Tibial nerve (tissue), 4 donors: ENCODE measurements at places on chromosomes 16 and 17.

GRCh38 chr16:73813527-73813926 lies 483.1 kb upstream of the PSMD7 start:
- DNase-seq = no peak

GRCh38 chr17:2397247-2398171 lies 3.4 kb downstream of the MNT start:
- DNase-seq = no peak

DNA sequence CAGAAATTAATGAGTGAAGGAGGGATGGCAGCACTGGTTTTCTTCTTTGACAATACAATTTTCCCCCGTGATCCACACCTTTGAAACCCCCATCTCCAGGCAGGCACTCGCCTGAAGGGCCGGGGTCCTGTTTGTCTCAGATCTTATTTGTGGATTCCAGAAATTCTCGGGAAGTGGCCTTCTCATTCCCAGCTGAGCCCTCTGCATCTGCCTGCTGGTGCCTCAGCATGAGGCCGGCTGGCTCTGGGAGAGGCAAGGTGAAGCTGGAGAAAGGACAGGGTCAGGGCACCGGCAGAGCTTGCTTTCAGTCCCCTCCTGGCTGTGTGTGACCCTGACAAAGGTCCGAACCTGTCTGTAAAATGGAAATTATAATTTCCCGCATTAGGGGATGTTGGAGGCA lies 35.8 kb upstream of the C1QL1 start:
- no peak for DNase-seq

GRCh38 chr17:409308-409847 lies 56.8 kb upstream of the RPH3AL start:
- no peak for DNase-seq

DNA sequence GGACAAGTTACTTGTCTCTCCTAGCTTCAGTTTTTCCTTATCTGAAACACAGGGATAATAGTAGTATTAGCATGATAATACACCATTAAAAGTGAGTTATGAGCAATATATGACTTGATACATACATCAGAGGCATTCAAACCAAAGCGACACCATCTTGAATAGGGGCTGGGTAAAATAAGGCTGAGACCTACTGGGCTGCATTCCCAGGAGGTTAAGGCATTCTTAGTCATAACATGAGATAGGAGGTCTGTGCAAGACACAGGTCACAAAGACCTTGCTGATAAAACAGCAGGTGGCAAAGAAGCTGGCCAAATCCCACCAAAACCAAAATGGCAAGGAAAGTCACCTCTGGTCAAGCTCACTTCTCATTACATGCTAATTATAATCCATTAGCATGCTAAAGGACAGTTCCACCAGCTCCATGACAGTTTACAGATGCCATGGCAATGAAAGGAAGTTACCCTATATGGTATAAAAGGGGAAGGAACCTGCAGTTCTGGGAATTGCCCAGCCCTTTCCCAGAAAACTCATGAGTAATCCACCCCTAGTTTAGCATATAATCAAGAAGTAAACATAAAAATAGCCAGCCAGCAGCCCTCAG lies 37.2 kb upstream of the HS3ST3A1 start:
- no peak for DNase-seq

DNA sequence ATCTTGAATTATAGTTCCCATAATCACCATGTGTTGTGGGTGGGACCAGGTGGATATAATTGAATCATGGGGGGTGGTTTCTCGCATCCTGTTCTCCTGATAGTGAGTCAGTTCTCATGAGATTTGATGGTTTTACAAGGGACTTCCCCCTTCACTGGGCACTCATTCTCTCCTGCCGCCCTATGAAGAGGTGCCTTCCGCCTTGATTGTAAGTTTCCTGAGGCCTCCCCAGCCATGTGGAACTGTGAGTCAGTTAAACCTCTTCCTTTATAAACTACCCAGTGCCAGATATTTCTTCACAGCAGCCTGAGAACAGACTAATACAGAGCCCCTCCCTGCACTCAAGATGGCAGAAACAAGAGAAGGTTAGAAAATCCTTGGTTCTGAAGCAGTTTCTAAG lies 26.4 kb downstream of the LDAF1 start:
- DNase-seq = no peak

DNA sequence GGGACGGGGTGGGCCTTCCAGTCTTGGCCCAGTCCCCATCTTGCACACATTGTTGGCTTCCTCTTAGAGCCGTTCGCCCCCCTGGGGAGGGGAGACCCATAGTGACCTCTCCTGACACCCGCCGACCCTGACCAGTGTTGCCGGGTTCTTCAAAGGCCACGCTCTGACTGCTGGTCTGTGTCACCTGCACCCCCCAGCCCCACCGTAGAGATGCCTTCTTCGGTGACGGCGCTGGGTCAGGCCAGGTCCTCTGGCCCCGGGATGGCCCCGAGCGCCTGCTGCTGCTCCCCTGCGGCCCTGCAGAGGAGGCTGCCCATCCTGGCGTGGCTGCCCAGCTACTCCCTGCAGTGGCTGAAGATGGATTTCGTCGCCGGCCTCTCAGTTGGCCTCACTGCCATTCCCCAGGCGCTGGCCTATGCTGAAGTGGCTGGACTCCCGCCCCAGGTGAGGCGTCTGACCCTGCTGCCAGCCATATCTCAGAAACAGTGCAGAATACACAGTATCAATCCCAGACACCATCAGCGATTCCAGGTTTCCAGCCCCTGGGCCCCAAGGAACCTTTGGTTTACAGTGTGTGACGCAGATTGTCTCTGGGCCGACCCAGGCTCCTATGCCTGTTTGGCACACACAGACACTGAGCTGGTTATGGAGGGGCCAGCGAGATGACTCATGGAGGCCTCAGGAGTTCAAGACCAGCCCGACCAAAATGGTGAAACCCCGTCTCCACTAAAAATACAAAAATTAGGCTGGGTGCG lies 1.3 kb downstream of the SLC26A11 start:
- no peak for DNase-seq

- DNase-seq = no peak
These were observed 6.3 kb downstream of the ZNF689 start for GRCh38 chr16:30603945-30604315.

GRCh38 chr17:37098910-37099664 lies 150.3 kb downstream of the AATF start:
- no peak for DNase-seq
